Effector CD4-positive, alpha-beta T cell (primary cell): ENCODE measurements at places on chromosomes 6 and 20.

GRCh38 chr6:160217073-160217472 lies 41.5 kb downstream of the SLC22A2 start:
- no peak for DNase-seq

GRCh38 chr6:35605600-35605999 lies 83.1 kb downstream of the FKBP5 start:
- no peak for DNase-seq

GRCh38 chr6:130870179-130870880 lies 43.1 kb downstream of the SMLR1 start:
- no peak for DNase-seq

DNA sequence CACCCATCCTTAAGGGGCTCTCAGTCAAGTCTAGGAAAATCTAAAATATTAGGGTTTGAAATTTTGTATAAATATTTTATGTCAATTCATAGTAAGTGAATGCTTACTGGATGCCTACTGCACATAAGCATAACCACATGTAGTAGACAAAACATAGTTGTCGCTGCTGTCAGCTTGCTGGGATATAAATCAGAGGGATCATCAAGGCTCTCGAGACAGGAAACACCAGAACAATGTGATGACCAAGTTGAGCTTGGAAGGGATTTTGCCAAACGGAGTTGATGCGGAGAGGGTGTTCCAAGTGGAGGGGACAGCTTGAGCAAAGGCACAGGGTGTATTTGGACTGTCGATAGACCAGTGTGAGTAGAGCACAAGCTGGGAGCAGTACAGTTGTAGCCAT lies 105.8 kb upstream of the SUPT3H start:
- no peak for DNase-seq

DNA sequence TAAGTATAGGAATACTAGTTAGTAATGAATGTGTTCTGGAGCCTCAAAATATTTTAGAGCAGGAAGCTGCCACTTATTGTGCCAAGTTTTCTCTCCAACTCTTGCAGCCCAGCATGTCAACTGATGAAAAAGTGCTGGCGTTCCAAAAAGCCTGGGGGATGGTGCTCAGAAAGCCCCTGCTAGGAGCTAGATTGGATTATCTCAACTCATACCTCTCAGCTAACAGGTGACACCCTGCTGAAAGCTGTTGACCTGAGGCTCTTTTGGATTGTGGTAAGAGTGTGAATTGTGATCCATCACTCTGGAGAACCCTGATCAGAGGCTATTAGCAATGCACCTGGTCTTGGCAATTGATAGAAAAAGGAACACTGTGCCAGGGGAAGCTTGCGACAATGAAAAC lies 580.4 kb downstream of the EYS start:
- DNase-seq: no peak

- no peak for DNase-seq
Measured at GRCh38 chr6:112744827-112745226, 397.7 kb downstream of the RFPL4B start.

- DNase-seq: peak; percentile 20
Measured at GRCh38 chr6:134938896-134939295, 11.0 kb downstream of the ALDH8A1 start.

GRCh38 chr6:5695260-5696245 lies 311.2 kb downstream of the NRN1 start:
- DNase-seq: no peak

DNA sequence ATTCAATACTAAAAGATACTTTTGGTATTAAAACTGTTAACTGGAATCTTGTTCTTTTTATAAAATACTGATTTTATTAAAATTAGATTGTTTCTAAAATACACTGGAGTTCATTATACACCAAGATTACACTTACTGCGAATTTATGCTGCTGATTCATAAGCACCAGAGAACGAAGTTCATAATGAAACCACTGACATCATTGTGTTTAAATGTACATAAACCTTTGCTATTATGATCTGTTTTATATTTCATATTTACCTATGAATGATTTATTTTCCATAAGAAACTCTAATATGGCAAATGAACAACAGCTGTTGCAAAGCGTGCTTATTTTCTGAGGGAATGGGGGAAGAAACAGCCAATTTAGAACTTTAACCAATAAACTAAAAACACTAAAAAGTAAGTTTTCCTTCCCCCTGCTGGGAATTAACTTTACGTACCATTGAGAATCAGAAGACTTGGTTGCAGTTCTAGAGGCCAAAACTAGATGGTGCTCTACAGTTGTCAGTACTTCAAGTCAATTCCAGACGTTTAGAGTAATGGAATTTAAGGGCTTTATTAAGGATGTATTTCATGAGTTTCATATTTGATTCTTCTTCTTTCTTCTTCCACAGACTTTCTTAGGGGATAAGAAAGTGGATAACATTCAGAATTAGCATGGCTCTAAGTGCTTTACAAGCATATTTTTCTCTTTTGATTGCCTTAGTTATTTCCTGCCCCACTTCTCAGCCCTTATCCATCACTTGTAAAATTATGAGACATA lies 30.8 kb upstream of the COL19A1 start:
- no peak for DNase-seq

- no peak for DNase-seq
Measured at GRCh38 chr6:149899926-149900619, 2.2 kb upstream of the RAET1E start.

DNA sequence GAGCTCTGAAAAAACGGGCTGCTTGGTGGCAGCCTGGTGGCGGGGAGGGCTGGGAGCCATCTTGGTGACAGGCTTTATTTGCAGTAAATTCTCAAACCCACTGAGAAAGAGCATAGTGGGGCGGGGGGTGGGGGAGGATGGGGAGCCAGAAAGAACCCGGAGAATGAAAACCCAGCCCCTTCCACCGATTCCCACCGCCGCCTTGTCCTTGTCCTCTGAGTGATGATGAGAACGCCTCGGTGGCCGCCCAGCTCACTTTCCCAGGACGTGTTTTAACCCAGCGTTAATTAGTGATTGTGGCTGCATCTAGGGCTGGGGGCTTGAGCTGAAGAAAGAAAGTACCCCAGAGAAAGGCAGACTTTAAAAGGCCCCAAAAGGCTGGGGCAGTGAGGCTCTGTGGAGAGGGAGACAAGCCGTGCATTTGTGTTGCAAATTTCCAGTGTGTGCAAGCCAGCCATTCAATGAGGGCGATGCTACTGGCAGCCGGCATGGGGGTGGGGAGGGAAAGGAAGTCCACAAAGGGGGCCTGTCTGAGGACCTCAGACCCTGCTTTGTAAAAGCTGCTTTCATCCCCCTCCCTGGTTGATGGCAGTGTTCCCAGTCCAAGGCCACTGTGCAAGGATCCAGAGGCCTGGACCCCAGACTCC lies 6.2 kb upstream of the GHRH start:
- no peak for DNase-seq

GRCh38 chr6:35181933-35182612 lies 31.7 kb upstream of the SCUBE3 start:
- DNase-seq: no peak

DNA sequence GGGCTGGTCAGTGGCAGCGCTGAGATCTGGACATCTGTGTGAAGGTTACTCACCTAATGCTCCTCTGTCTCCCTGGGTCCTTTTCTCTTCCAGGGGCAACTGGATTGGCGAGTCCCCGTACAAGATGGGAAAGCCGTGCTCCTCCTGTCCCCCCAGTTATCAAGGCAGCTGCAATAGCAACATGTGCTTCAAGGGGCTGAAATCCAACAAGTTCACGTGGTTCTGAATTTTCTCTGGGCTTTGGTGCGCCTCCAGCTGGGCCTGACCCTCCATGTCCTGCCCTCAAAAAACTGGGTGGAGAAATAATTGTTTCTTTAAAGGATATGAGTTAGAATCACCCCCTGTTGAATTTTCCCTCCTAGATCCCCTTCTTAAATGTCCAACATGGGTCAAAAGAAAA lies 4.9 kb upstream of the HNF4A start:
- no peak for DNase-seq

GRCh38 chr6:160201061-160201460 lies 57.6 kb downstream of the SLC22A2 start:
- DNase-seq: no peak

GRCh38 chr6:85461798-85462170 lies 11.9 kb downstream of the NT5E start:
- DNase-seq: no peak

DNA sequence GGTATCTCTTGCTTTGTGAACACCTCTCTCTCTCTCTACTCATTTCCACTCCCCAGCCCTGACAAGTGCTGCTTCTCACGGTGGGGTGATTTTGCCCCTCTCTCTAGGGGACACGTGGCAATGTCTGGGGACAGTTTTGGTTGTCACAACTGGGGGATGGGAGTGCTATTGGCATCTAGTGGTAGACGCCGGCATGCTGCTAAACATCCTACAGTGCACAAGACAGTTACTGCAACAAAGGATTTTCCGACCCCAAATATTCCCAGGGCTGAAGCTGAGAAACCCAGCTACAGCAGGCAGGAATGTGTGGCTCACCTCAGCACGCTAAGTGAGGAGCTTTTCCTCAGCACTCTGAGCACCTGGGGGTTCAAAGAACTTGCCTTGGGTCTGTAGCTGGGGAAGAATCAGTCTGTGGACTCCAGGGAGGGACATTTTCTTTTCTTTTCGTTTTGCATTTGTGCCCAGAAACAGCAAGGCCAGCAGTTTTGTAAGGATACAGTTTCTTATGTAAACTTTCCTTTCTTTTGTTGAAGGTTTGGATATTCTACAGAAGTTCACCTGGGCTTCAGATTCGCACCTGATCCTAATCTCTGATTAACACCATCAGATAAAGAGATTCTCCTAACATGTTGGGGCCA lies 246.9 kb upstream of the ZFP64 start:
- DNase-seq: no peak

- no peak for DNase-seq
Measured at GRCh38 chr6:122151066-122151465, 248.4 kb upstream of the HSF2 start.

- no peak for DNase-seq
Measured at GRCh38 chr20:9736373-9736772, 102.5 kb downstream of the PAK5 start.

- no peak for DNase-seq
Measured at GRCh38 chr20:47682028-47682783, 103.1 kb downstream of the SULF2 start.

- no peak for DNase-seq
Measured at GRCh38 chr6:5044866-5045265, 40.3 kb upstream of the PPP1R3G start.

GRCh38 chr6:12875051-12875450 lies 158.5 kb downstream of the PHACTR1 start:
- no peak for DNase-seq

GRCh38 chr6:1630771-1631217 lies 21.1 kb downstream of the FOXC1 start:
- no peak for DNase-seq

GRCh38 chr6:37967651-37968050 lies 148.1 kb downstream of the ZFAND3 start:
- no peak for DNase-seq

DNA sequence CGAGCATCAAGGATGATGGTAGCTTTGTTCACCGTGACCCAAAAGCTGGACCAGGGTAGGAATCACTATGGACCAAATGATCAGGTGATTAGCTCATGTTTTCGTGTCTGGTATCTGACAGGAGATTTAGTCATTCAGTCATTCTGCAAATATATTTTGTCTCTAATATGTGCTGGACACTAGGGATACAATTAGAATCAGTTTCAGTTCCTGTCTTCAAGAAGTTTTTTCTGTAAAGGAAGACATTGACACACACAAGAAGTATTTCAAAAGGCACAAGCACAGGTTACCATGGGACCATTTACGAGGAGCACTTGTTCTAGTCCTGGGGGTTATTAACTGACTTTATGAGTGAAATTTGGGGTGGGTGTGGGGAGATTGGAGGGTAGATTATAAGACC lies 244.9 kb downstream of the HIVEP2 start:
- DNase-seq: no peak

- no peak for DNase-seq
Measured at GRCh38 chr20:49603209-49603627, 35.3 kb upstream of the PTGIS start.

DNA sequence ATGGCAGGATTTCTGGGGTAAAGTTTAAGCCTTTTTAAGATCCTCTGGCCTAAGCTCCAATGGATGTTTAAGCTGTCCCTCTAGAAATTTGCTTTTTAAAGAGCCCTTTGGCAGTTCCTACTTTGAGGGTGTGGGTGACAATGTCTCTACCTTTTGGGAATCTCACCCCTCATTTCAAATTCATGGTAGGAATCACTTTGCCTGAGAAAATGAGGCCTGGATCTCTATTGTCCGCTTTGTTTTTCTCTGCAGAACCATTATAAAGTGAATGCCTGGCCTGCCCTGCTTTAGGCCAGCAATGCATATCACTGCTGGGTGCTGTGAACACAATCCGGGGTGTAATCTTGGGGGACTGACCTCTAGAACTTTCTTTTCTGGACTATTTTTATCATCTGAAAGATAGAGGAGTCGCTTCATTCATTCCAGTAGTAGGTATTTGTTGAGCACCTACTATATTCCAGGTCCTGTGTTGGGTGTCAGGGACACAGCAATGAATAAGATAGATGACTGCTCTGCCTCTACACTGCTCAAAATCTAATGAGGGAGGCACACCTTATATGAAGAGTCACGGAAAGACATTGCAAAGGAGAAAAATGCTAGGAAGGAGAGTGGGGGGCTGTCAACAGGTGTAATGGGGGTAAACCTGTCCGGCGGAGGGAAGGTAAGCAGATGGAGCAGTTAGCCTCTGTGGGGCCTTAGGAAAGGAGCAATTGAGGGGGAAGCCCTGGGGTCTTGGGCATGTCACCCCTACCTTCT lies 8.6 kb upstream of the COMMD7 start:
- no peak for DNase-seq

DNA sequence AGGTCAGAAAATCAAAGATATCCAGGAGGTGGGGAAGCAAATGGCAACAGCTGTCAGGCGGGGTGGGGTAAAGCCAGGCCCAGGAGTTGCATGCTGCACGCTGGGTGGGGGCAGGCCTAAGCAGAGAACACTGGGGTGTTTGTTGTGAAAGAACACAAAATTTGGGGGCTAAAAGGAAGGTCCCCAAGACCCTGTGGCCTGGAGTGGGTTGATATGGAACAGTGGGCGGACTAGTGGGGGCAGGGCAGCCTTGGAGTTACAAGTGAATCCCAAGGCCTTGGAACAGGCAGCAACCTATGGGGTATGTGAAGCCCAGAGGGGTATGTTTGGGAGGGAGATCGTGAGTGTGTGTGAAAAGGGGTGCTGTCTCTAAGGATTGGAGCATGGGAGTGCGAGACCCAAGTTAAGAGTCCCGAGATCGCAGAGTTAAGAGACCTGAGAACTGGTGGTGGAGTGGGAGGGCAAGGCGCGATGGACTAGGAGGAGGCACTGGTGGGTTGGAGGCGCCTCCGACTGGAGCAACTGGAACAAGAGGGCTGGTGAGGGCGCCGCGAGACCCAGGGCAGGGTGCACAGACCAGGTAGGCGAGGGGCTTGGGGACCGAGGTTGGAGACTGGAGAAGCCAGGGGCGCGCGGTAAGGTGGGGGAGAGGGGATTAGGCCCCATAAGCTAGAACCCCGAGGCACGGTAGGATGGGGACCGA lies 658 bp downstream of the CUL7 start:
- no peak for DNase-seq

GRCh38 chr6:78505178-78505577 lies 362.2 kb upstream of the IRAK1BP1 start:
- DNase-seq: no peak

DNA sequence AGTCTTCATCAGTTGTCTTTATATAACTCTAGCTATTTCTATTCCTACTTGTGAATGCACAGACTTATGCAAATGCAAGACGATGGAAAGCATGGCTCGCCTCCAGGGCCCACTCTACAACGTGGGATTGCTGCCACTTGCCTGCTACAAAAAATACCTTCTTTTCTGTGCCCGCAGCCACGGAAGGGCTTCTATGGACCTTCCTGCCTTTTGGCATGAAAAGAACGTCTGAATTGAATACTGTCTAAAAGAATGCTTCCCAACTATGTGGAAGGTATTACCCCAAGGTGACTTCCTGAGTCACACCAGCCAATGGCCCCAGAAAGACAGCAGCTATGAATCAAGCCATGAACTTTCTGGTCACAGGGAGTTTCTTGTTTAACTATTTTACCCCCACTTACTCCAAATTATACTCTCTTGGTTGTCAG lies 261.2 kb downstream of the HIVEP2 start:
- DNase-seq: no peak
